ENCODE measurements at places on chromosomes 5 and 9. TPM values are rescaled to one million over a fixed set of nuclear protein-coding genes. Genes with fewer than 3 reads are reported as not detected.

Gene TAF11L5
- not detected for total RNA-seq

Gene IFNA21
- not detected for total RNA-seq

DNA sequence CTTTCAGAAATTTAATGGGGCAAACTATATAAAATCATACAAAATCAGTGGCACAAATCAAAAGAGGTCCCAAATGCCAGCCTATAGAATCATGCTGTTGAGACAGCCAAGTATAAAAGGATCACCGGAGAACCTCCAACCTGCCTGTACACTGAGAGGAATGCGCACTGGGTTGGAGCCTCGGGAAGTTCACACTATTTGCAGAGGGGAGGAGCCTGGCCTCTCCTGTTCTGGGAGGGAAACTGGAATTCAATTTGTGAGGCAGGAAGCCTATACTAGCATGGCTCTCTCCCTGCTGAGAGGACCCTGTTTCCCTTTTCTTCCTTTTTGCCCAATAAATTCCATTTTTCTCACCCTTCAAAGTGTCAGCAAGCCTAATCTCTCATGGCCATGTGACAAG lies 406.0 kb downstream of the HINT1 start:
- DNase-seq: no peak

DNA sequence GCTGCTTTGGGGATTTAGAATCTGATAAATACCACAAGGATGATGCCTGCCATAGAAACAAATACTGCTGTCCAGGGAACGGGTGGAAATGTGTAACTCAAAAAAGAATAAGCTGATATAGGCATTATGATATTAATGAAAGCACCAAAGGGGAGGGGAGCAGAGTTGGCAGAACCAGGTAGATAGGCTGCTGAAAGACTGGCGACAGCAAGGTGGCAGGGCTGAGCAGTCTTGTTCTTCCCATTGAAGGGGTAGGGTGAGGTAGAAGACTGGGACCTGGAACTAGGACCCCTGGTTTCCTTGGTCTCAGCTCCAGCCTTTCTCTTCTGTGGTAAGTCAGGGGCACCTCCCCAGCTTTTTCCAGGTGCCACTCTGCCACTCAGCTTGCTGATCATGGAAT lies 31.4 kb upstream of the TMOD1 start:
- DNase-seq: peak; percentile 49

GRCh38 chr9:133701321-133701980 lies 36.7 kb downstream of the SARDH start:
- no peak for DNase-seq

Gene CAMK4
- 2.7 TPM for total RNA-seq

- DNase-seq: no peak
These were observed 439.9 kb upstream of the KLF4 start for GRCh38 chr9:107929443-107929842.

GRCh38 chr5:80917631-80918030 lies 42.5 kb upstream of the RASGRF2 start:
- DNase-seq: no peak

Gene GALNT10
- total RNA-seq: 7.8 TPM

- no peak for DNase-seq
These were observed 2.0 kb upstream of the TRIM14 start for GRCh38 chr9:98121058-98121457.

- DNase-seq: no peak
These were observed 171.8 kb downstream of the AGTPBP1 start for GRCh38 chr9:85569988-85570387.

GRCh38 chr5:86862093-86862492 lies 244.4 kb downstream of the COX7C start:
- DNase-seq: no peak

Gene FOXI1
- not detected for total RNA-seq

DNA sequence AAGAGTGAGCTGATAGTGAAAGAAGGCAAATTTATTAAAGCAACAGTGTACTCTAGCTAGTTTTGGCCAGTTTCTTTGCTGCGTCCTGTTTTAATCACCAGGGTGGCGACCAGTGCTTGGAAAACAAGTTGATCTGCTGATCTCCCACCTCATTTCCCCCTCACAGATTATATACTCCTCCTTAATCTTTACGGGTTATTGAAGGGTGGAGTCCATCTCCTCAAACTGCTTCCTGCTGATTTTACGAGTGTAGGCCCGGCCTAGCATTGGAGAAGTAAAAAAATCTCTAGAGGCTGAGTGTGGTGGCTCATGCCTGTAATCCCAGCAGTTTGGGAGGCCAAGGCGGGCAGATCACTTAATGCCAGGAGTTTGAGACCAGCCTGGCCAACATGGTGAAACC lies 14.0 kb upstream of the CFAP95 start:
- no peak for DNase-seq

DNA sequence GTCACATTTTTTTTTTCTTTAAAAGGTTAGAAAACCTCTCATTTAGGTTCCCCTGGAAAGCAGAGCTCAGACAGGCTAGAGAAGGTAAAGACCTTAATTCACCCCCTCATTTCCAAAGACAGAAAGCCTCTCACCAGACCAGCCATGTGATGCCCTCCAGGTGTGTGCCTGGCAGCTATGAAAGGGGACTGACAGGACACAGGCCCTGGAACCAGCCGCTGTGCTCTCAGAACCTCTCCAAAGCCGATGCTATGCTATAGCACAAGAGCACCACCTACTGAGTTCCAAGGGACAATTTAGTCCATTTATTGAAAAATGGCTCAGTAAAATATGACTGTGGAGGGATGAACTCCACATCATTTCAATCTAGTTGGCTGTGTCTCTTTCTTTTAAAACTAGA lies 48.8 kb downstream of the FANCC start:
- DNase-seq: no peak

DNA sequence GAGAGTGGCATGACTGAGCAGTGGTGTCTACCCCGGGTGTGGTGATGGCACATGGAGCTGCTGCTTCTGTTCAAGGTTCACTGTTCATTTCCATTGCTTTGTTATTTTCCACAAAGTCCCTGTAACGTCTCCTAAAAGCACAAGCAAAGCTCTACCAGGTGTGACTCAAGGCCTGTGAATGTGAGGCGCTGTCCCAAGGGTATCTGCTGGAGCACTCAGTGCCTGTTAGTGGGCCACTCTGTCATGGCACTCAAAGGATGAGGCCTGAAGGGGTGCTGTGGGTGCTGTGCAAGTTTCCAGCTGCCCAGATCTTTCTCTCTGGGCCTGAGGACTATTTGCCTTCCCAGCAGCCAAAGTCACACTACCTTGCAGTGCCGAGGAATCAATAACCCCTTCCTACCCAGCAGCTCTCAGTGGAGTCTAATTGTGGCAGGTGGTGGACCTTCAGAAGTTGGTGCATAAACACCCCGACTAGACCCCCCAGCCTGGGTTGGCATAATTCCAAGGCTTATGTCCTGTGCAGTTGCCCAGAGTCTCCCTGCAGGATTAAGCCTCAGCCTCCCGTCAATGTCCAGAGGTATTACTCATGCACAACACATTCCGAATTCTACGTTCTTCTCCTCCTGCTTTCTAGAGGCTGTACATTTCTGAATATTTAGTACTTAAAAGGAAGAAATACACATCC lies 17.4 kb upstream of the PTCH1 start:
- DNase-seq: no peak

DNA sequence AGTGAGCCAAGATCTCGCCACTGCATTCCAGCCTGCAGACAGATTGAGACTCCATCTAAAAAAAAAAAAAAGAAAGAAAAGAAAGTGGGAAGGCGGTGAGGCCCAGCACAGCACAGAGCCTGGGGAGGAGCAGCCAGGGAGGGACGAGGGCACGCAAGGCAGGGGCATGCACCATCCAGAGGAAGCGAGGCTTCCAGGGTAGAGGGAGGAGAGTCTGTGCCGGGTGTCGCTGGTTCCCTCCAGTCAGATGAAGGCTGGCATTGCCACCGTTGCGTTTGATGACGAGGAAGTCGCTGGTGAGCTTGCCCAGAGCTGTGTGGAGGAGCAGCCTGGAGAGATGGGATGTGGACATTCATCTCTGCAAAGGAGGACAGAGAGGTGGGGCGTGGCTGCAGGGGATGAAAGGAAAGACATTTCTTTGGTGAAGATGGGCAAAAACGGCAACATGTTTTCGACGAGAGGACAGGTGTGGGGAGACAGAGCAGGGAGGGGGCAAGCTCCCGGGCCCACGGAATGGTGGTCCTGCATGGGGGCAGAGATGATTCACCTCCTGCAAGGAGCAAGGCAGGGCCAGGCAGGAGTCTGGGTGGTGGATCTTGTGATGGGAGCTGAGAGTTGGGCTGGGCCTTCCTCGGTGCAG lies 18.6 kb upstream of the OLFM1 start:
- DNase-seq: no peak

DNA sequence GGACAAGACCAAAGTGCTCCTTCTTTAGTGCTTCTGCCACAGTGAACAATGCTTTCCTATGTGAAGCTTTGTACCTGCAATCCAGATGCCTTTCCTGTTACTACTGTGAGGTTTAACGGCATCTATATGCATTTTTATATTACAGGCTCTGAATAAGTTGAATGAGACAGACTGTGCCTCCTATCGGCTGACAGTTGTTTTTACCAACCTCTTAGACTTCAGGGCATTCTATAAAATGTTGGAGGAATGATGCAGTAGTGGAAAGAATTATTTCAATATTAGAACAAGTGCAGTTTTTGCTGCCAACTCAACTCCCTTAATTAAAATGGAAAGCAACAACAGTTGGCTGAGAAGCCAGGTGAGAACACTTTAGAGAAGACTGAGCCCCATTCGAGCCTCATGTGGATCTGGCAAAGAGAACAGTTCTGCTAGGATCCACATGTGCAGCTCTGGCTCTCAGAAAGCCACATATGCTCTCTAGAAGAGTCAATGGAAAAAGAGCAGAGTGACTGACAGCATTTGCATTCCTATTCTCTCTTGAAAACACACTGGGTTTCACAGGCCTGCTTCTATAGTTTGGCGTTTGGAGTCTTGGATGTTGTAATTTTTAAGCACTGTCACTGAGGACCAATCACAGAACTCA lies 147.5 kb downstream of the LURAP1L start:
- DNase-seq: no peak

Gene OLFM1
- total RNA-seq: 1.8 TPM

DNA sequence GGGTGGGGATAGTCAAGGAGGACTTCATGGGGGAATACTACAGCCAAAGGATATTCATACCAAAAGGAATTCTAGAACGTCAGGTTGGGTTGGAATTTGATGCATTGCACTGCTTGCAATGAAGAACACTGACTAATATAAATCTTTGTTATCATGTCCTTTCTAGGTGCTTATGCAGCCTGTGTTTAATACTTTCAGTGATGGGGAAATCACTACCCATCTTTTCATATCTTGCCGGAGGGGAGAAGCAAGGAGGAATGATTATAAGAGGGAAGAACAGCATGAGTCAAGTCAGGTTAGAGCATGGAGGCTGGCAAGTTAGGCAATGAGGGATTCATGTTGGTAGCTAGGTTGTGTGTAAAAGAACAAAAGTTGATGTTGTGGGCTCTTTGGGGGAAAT lies 5.1 kb upstream of the CCDC69 start:
- no peak for DNase-seq

DNA sequence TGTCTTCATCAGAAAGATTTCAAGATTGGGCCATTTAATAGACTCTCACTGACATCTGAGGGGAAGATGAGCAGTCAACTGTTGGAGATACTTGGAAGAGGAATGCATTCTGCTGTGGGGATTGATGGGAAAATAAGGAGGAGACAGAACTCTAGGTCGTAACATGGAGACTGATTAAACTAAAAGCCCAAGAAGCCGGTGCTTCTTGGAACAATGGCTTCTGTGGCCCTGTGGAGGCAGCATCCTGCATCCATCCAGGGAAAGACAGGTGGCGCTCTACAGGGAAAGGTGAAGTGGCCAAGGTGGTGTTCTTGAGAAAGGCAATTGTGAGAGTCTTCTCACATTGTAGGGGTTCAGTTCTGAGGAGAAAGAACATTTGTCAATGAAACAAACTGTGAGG lies 31.3 kb downstream of the ZFAND5 start:
- no peak for DNase-seq

DNA sequence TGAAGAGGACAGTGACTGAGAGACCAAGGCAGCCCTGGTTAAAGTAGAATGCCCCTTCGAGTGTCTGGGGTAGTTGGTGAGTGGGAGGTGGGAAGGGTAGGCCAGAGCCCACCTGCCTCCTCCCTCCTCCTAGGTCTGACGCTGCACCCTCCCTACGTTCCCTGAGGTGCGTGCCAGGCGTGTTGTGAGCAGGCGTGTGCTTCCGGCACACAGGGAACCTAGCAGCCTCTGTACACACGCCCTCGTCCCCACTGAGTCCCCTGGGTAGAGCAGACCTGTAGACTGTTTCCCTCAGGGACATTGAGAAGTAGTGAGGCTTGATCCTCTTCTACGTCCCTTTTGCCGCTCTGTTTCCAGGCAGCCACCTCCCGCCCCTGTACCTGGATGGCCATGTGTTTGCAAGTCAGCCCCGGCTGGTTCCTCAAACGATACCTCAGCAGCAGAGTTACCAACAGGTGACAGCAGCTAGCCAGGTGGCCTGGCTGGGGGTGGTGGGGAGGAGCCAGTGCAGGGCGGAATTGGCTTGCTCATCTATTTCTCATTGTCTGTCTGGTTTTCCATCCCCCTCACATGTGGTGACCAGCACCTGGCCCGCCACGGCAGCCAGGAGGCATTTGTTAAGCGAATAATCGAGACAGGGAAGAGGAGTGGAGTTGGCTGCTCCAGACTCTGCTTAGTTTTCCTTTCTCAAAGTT lies 16.8 kb upstream of the POMT1 start:
- no peak for DNase-seq

Gene NEUROG1
- total RNA-seq: not detected

Gene GPR151
- total RNA-seq: not detected

DNA sequence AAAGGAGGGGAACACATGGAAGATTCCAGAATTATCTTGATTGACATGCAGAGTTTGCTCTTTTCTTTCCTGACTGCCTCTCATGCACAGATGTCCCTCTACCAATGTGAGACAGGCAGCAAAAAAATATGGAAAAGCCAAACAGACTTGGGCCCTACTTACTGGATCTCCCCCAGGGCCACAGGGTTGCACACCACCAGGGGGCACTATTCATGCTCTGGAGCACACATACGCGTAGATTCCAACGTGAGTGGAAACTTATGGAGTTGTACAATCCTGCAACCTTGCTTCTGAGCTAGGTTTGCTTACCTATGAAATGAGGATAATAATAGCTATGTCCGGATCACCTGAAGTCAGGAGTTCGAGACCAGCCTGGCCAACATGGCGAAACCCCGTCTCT lies 319.5 kb downstream of the ARHGEF28 start:
- no peak for DNase-seq

Gene LCNL1
- not detected for total RNA-seq

Gene RGP1
- total RNA-seq: 14.5 TPM

DNA sequence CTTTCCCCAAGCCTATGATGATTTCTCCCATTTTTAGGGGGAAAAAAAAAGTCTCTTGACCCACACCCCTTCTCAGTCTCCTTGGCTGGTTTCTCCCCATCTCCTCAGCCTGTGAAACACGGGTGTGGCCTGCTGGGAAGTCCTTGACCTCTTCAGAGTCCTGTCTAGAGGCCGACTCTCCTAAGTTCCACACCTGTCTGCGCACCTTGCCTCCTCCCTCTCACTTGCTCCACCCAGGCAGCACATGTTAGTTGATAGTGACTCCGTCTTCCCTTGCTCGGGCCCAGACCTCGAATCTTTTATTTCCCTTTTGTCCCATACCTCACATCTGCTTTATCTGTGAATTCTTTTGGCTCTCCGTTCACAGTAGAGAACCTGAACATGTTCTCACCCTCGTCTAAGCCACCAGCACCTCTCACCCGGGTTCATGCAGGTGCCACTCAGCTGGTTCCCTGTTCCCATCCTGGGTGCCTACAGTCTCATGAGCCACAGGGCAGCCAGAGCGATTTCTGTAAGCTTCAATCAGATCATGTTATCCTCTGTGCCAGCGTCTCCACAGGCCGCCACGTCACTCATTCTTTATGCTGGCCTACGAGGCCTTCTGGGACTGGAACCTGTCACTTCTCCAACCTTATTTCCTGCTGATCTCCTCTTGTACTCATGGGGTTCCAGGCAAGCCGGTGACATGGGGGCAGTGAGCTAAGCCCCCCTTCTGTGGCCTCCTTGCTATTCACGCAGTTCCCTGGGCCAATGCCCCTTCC lies 51.7 kb upstream of the LRRTM2 start:
- no peak for DNase-seq

All from left lobe of liver (tissue), 2 donors.